ENCODE measurements at places on chromosomes 7 and 10.

GRCh38 chr10:116247691-116248090 is 25.3 kb downstream of the GFRA1 start:
- no peak for DNase-seq

DNA sequence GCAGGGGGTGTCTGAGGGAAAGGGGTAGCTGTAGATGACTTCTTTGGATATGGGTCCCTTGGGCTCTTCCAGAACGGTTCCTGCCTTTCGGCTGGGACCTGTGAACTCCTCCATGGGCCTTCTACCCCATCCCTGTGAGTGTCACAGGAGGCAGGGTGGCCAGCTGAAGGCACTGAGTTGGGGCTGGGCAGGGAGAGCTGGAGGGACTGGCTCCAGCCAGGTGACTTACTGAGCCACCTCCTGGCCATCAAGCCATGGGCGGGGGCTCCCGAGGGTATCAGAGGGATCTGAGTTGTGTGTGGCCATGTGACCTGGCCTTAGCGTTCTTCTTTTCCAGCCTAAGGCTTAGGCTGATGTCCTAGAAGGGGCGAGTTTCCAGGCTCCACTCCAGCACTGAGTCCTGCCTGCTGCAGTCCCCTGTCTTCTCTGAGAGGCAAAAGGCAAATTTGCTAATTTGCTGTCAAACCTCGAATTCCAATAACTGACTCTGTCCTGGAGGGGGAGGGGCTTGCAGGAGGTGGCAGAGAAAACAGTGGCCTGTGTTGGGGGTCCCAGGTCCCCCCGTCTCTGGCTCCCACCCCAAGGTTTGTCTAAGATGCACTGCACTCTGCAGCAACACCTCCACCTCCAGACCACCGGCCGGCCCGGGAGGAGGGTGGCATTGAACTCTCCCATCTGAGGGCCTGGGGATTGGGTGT is 27.2 kb downstream of the ADCYAP1R1 start:
- no peak for DNase-seq

DNA sequence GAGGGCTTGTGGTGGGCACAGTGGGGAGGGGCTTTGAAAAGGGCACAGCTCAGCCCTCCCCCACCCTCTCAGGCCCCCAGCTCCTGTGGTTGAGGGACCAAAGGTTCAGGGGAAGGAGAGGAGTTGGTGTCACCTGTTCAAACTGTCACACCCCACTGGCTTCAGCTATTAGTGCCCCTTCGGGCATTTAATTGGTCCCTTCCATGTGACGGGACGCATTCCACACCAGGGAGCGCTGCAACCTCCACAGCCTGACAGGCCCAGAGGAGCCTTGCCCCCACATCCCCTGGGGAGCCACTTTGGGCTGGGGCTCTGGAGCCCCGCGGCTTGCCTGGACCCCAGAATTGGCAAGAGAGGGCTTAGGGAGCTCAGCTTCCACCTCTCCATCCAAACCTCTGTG is 75.7 kb downstream of the C10orf105 start:
- no peak for DNase-seq

- DNase-seq: no peak
Observed at GRCh38 chr10:25556457-25556856, 377.6 kb upstream of the MYO3A start.

- DNase-seq: no peak
Observed at GRCh38 chr10:69583106-69583505, 9.9 kb upstream of the NEUROG3 start.

DNA sequence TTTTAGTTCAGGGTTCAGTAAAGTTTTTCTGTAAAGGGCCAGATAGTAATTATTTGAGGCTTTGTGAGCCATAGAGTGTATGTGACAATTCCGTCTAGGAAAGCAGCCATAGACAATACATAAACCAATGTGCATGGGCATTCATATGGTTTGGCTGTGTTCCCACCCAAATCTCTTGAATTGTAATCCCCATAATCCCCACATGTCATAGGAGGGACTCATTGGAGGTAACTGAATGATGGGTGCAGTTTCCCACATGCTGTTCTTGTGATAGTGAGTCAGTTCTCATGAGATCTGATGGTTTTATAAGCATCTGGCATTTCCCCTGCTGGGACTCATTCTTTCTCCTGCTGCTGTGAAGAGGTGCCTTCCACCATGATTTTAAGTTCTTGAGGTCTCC is 29.9 kb downstream of the SEC61G start:
- DNase-seq: no peak

Measured in stimulated activated CD4-positive, alpha-beta T cell treated with anti-CD3 and anti-CD28 coated beads, Interleukin-1b, Interleukin-23, amount 100 ng/mL, for 24 hours (primary cell).